Choroid plexus epithelial cell (primary cell): ENCODE measurements at places on chromosomes 1 and 21.

GRCh38 chr21:32817208-32817607 lies 45.7 kb upstream of the PAXBP1 start:
- DNase-seq, result no peak

DNA sequence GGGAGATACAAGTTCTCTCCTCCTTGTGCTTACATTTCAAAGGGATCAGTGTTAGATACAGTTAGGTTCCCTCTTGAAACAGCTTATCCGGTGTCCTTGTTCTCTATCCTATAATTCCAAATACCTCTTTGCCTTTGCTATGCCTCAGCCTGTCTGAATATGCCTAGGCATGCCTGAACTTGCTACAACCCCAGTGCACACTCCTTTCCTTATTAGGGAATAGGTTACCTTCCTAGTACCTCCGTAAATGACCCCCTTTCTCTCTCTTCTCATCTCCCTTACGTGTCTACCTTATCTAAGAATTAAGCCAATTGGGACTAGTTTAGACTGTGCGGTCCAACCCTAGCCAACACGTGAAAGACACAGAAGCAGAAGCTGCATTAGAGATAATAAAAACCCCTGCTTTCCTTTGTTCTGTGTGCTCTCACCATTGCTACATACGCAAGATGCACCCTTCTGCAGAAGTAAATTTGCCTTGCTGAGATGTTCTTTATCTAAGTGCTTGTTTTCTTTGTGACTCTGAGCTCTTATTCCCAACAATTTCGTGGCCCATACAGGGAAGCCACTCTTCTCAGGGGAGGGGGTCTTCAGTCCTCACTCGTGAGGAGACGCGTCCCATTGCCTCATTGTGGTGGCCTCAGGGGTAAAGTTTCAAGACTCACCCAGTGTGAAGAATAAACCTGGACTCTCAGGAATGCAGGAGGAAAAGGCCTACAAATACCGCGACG lies 802.1 kb downstream of the PLA2G4A start:
- no peak for DNase-seq

GRCh38 chr1:45047032-45047431 lies 35.0 kb downstream of the UROD start:
- DNase-seq, result no peak

- DNase-seq, result peak; percentile 98
Observed at GRCh38 chr1:201719812-201720521, 109.0 kb upstream of the IPO9 start.
